D341Med (cell line): ENCODE measurements at places on chromosomes 7 and 10.
A peak's percentile ranks its signal among the peaks of the same experiment; 100 is the strongest.

DNA sequence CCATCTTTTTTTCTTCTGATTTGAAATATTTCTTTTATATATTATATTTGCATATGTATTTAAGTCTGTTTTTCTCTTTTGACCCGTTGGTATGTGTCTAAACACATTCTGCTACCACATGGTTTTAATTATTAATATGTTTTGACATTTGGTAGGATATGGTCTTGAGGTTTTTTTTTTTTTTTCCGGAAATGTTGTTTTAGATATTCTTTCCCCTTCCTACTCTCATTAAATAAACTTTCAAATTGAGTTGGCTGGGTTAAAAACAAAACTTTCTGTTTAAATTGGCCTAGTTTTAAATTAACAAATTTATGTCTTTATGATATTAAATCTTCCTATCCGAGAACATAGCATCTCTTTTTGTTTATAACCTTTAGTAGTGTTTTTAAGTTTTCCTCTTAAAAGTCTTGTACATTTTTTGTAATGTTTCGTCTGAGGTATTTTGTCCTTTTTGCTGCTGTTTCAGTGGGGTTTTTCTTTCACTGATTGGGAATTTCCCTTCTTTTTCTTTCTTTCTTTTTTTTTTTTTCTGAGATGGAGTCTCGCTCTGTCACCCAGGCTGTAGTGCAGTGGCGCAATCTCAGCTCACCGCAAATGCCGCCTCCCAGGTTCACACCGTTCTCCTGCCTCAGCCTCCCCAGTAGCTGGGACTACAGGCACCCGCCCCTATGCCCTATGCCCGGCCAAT lies 25.4 kb downstream of the STAM start:
- DNase-seq: no peak

DNA sequence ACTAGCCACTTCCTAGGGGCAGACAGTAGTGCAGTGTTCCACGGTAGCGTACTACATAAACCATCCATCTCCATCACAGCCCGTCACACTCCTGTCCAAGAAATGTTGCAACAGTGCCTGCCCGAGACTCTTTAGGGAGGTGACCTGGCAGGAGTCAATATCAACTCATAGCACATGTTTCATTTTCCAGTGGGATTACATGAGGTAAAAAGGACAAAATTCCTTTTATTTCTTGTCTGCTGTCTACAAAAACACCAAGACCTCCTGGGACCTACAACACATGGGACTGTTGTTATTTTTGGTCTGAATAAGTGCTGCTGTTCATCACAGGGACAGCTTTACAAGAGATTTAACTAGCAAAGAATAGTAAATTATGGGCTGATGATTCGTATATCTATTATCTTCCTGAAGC lies 99.9 kb downstream of the MPP7 start:
- DNase-seq: no peak

- DNase-seq: no peak
These were observed 10.2 kb downstream of the MYL10 start for GRCh38 chr7:101618916-101619315.

DNA sequence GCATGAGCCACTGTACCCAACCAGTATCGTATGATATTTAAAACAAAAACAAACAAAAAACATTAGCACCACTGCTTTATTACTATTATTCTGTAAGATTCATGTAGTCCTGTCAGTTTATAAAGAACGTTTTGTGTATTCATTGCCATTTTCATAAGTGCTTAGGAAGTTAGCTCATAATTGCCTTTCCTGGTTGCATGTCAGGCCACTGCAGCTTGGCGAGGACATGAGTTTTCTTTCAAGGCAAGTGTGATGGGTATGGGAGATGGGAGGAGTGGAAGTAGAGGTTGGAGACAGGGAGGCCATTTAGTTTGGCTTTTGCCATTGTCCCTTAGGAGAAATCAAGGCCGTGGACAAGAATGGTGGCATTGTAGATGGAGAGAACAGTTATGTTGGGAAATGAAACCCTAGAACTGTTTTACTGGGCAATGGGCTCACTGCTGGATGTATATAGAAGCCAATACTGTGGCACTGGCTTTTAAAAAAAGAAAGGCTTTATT lies 48.9 kb downstream of the TYW1 start:
- DNase-seq: no peak

GRCh38 chr10:43076876-43077420 lies at the start of gene RET:
Gene RET, plus strand, starts transcription at chr10:43077069. Its CDS starts 190 bp downstream, at chr10:43077259.
- DNase-seq: peak; percentile 59

DNA sequence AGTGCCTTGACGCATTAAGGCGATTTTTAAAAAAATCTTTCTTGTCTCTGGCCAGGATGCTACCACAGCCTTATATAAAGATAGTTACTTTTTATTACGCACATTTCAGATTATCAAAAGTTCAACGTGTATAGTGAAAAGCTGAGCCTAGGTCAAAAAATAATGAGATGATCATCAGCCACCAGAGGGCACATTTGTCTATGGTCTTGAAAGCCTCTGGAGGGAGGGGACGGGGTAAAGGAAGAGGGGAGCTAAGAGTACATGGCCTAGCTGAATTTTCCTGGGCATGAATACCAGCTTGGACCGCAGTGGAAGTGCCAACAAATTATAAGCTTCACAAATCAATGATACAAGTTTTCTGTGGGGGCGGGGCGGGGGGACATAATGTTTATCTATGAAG lies 285.9 kb upstream of the SMIM30 start:
- peak; percentile 46 for DNase-seq

DNA sequence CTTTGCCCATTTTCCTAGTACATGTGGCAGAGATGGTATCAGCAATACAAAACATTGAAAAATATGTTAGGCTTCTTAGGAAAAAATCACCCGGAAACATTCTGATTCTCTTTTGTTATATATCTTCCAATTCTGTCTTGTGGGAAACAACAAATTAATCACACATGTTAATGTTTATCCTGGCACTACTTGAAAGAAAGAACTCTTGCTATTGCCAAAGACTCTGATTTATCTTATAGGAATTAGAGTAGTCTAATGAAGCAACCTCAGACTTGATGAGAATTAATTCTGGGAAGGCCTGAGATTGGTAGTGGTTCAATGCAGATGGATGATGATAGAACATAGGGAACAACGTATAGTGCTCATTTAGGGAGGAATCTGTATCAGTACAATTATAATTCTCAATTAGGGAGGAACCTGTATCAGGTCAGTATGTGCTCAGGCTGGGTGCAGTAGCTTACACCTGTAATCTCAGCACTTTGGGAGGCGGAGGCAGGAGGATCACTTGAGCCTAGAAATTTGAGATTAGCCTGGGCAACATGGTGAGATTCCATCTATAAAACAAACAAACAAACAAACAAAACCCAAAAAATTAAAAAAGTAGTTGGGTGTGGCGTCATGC lies 50.7 kb downstream of the TAS2R16 start:
- DNase-seq: no peak

DNA sequence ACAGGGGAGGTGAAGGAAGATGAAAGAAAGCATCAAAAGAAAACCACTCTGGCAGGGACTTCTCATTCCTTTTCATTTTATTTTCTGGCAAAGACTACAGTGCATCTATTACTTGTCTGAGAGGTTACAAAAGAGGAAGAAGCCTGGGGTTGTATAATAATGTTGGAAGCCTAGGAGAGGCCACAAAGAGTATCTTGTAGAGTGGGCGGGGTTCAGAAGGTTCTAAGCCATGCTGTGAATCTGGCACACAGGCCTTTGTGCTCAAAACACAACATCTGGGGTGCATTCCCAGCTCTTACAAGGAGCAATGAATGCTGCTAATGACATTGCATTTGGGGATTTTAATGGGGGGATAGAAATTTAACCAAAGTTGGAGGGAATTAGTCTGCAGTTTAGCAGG lies 49.4 kb downstream of the MRPL32 start:
- DNase-seq: no peak

DNA sequence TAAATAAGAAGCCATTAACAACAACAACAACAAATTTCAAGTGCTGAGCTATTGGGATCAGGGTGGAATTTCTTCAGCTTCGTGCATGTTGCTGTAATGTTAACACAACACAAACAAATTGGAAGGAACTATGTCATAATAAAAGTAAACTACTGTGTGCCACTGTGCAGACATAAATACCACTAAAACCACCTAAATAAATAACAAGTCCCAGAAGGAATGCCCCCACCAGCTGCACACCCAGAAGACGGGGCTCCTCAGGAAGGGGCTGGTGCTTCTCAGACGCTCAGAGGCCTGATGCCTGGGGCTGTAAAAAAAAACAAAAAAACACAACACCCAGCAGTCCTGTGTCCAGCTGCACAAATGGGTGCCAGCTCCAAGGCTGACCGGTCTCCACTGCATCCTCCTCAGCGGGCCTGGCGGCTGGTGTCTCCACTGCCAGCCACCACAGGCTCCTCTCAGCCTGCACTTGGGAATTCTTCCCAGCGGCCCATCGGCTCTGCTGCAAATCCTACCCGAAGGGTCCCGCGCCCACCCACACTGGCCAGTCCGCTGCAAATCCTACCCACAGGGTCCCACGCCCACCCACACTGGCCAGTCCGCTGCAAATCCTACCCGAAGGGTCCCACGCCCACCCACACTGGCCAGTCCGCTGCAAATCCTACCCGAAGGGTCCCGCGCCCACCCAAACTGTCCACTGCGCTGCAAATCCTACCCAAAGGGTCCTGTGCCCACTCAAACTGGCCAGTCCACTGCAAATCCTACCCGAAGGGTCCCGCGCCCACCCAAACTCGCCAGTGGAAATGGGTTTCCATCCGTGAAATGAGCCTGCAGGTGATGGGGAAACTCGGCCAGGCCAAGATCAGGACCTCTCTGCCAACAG lies 35.8 kb upstream of the DNAAF5 start:
- DNase-seq: no peak
